Left ventricle myocardium inferior (tissue), 1 donor: ENCODE measurements at places on chromosomes 3 and 15. TPM values are rescaled to one million over a fixed set of nuclear protein-coding genes. Genes with fewer than 3 reads are reported as not detected.

GHSR gene
- total RNA-seq = not detected

CSPG5 gene
- 0.22 TPM for total RNA-seq

TTC23 gene
- 11.4 TPM for total RNA-seq

ATOSA gene
- 21.8 TPM for total RNA-seq

TM6SF1 gene
- 4.7 TPM for total RNA-seq

NR1I2 gene
- not detected for total RNA-seq

ANKUB1 gene
- not detected for total RNA-seq

WNT5A gene
- 3.8 TPM for total RNA-seq

SPSB4 gene
- total RNA-seq = 11.2 TPM

TOPAZ1 gene
- total RNA-seq = not detected

CTXN2 gene
- not detected for total RNA-seq

ZPLD1 gene
- total RNA-seq = not detected

THOC7 gene
- total RNA-seq = 79.4 TPM

GRIP2 gene
- total RNA-seq = 59.1 TPM
